ENCODE measurements at places on chromosomes 2 and 18. TPM values are rescaled to one million over a fixed set of nuclear protein-coding genes. Genes with fewer than 3 reads are reported as not detected.

The WNT10A gene
- total RNA-seq, result 63.4 TPM

The LOXHD1 gene
- total RNA-seq, result not detected

DNA sequence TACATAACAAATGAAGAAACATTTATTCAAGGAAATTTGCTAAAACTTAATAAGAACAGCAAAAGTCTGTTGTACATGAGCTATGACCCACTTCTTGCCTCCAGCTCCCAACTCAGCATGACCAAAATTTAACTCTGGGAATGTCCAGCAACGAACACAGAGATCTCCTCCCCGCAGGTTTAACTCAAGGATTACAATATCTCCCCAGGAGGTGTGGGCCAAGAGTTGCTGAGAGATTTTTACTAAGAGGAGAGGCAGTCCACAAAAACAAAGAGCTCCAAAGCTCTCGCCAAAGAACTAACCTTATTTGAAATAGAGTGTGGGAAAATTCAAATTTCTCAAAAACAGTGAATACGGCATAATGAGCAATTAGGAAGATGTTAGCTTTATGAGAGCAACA lies 318.5 kb downstream of the GRB14 start:
- DNase-seq, result no peak

DNA sequence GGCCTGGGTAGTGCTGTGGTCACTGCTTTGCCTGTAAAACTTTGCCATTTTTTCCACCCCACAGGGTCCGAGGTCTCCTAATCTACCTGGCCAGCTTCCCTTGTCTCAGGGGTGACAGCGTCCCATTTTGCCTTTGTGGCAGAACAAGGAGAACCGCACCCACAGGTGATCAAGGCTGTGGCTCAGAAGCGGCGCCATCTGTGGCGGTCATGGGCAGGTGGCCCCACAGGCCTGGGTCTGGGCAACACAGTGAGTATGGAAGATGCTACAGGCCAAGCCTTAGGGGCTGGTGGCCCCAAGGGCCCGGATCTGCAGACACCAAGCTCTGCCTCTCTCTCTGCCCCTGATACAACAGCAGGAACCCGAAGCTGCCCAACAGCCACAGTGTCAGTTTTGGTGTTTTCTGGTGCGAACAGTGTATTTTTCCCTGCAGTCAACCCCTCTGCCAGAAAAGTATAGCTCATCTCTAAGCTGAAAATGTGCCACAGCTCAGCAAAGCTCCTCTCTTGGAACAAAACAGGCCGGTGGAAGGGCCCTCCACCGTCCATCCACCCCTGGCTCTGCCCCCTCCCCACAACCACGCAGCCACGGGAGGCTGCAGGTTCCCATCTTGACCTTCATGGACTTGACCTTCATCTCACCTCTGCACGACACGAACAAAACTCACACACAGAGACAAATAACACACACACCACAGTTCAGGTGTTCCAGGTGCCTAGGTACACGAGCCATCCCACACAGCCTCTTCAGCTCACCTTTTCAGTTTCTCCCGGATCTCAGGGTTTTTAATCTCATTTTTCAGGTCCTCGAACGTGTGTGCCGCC lies 96.7 kb downstream of the PXDN start:
- DNase-seq, result no peak

GRCh38 chr2:198054299-198054698 lies 249.9 kb downstream of the PLCL1 start:
- peak; percentile 45 for DNase-seq

The ELOA2 gene
- total RNA-seq, result not detected

The POU3F3 gene
- not detected for total RNA-seq

The C2orf80 gene
- total RNA-seq, result not detected

GRCh38 chr2:217886720-217887309 lies 116.0 kb downstream of the TNS1 start:
- peak; percentile 76 for DNase-seq

GRCh38 chr2:19120941-19121750 lies 237.3 kb downstream of the OSR1 start:
- DNase-seq, result peak; percentile 87

The DSEL gene
- total RNA-seq, result 107 TPM

- no peak for DNase-seq
Measured at GRCh38 chr2:29865512-29865911, 55.9 kb downstream of the ALK start.

- peak; percentile 54 for DNase-seq
Measured at GRCh38 chr18:34595690-34596089, 114.4 kb upstream of the DTNA start.

The DLX1 gene
- 0.78 TPM for total RNA-seq

The ANKRD30B gene
- total RNA-seq, result 1.6 TPM

DNA sequence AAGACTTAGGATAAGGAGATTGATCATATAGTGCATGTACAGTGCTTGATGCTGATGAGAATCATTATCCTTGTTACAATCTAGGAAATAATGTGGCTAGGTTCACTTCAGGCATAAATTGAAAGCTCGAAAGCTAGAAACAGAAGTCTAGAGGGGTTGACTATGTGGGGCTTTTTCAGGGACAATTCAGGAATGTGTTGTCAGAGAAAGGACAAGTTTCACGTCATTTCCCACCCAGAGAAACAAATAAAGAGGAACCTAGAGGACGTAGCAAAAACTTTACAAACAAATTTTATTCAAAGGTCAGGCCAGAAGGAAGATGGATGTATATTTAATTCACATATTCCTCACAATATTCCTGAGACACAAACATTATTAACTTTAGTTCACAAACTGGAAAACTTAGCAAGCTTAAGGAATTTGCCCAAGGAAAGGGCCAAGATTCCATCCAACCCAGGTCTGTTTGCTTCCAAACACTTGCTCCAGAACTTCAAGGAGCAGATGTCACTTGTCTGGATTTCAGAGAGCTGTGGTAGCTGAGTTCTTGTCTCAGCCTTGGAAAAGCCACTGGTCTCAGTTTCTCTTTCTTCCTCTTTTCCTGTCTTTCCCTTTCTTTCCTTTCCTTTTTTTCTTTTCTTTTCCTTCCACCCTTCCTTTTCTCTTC lies 7.4 kb downstream of the CYRIA start:
- DNase-seq, result peak; percentile 45

DNA sequence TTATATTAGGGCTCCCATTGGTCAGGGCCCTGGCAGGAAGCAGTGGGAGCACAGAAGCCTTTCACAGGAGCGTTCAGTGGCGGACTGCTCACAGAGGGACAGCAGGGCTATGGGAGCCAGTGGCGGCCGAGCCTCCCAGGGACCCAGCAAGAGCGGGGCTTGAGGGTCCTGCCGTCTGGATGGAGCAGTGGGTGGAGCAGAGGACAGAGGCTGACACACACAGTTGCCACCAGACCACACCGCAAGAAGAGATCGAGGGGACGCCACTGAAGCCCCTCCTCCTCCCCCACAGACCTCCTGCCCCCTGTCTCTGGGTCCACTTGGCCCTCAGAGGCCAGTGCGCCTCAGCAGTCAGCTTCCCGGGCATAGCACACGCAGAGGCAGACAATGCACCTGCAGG lies 39.3 kb downstream of the SALL3 start:
- no peak for DNase-seq

DNA sequence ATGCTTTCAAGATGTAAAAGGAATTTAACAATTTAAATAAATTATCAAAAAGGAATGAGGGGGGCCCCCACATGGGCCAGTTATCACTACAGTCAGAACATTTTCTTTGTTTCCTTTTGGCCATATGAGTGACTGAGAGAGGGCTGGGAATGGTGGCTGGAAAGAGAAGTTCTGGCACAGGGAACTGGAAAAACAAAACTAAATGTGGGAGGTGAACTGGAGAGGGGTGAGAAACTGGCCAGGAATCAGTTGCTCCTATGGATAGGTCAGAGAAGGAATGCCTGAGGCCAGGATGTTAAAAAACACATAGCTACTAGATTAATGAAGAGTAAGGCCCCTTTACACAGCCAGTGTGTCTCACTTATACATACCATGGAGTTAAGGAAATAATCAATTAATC lies 121.0 kb downstream of the RBMS1 start:
- no peak for DNase-seq

GRCh38 chr2:69781321-69782248 lies 39.7 kb downstream of the ANXA4 start:
- no peak for DNase-seq

- peak; percentile 70 for DNase-seq
Measured at GRCh38 chr2:39227628-39228412, 15.9 kb downstream of the CDKL4 start.

The RESP18 gene
- not detected for total RNA-seq

- no peak for DNase-seq
Measured at GRCh38 chr2:128642821-128643220, 324.2 kb upstream of the HS6ST1 start.

- DNase-seq, result no peak
Measured at GRCh38 chr2:179263015-179263414, 1.6 kb downstream of the SESTD1 start.

DNA sequence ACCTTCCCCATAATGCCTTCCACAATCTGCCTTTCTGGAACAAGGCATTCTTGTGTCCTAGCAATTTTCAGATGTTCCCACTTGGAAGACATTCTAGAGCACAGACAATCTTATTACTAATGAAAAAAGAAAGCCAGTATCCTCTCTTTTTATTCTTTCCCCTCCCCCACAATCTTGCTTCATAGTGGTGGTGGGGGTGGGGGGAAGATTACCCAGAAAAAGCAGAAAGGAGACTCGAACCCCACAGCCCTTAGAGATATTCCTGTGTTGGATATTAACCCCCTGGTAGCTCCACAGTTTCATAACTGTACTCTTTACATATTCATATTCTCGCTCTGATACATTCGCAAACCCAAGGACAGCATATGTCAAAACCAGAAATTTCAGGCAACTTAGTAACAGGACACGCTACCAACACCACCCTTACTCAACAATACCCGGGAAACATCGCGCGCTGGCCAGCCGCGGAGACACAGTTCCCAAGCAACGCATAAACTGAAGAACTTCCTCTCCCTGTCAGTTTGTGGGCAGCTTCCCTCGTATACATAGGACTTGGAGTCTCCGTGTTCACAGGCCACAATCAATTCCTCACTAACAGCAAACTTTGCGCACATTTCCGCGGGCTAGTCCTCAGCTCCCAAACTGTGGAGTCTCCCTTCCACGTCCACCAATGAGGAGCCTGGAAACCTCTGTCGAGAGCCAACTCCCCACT lies 793 bp downstream of the NR4A2 start:
- peak; percentile 46 for DNase-seq

DNA sequence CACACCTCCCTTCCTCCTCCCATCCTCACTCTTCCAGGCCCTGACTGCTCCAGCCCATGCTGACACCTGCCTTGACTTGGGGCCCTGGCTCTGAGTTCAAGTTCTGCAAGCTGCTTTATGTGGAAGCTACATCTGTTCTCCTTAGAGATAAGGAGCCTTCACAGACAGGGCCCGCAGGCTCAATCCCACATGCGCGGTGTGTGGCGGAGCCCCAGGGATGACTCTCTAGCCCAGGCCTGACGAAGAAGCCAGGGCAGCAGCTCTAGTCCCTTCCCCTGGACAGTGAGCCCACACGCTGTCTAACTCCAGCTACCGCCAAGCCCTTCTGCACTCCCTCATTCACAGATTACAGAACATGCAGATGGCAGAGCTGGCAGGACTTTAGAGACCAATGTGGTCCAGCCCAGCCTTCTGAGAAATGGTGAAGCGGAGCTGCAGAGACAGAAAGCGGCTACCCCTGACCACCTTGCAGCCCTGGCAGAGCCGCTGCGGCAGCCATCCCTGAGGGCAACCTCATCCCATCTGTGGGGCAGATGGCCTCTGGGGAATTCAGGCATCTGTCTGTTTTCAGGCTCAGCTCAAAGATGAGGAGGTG lies 304.3 kb downstream of the CELF4 start:
- DNase-seq, result no peak

GRCh38 chr18:3623769-3624545 lies 174.0 kb downstream of the TGIF1 start:
- DNase-seq, result peak; percentile 97

The TNFRSF11A gene
- not detected for total RNA-seq

- peak; percentile 7 for DNase-seq
Measured at GRCh38 chr2:8002765-8003393, 679.0 kb upstream of the ID2 start.

DNA sequence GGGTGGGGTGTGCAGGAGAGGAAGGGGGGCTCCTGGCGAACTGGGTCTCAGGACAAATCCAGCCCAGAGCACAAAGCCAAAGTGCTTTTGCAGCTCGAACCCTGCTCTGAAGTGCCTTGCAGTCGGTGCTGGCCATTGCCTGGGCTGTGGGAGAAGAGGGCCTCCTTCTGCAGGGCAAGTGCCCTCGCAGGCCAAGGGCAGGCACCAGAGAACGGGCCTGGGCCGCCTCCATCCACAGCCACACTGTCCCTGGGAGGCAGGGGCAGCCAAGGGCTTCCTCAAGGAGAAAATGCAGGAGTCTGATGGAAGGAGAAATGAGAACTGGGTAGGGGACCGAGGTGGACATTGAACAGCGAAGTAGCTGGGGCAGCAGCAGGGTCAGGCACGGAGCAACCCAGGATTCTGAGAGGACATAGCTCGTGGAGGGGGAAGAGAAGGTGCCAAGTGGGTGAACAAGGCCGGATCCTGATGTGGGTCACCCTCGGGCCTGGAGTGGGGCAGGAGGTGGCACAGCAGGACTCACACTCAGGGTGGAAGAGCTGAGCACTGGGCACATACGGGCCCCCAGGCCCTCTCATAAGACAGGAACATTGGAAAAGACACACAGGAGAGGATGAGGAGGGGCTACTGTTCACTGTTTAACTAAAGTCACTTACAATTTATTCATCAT lies 312.8 kb upstream of the SALL3 start:
- DNase-seq, result no peak

DNA sequence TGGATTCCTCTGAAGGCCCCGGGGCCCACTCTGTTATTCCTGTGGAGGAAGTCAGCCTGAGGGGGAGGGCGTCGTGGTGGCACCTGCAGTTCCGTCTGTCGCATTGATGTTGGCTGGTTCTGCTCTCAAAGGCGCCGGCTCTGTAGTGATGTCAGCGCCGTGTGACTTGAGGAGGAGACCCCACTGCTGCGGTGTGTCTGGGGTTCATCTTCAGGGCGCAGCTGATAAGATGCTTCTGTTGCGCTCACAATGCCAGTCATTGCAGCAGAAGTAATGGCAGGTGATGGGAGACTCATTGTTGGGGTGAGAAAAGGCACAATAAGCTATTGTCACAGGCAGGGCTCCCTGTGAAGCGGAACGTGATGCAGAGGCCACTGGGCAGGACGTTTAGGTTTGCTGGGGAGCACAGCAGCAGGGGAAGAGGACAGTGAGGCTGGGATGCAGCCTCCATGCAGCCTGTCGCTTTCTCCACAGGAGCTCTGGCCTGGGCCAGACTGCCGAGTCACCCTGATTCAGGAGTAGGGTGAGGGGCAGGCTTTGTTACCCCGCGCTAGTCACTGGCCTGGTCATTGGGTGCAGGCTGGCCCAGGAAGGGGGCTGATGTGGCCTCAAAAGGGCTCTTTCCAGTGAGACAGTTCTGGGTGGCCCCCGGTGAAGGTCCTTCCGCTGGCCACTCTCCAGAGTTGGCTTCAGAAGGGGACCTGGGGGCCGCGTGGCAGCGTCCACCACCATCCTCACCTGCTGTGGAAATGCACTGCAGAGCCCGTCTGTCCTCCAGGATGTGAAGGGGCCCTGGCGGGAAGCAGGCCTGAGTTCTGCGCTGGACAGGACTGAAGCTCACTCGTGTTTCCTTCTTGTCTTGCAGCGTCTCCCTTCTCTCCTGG lies 42.9 kb downstream of the SH3BP4 start:
- no peak for DNase-seq

- peak; percentile 94 for DNase-seq
Measured at GRCh38 chr18:8800445-8800844, 95.1 kb downstream of the MTCL1 start.

The LAMA3 gene
- 1.2 TPM for total RNA-seq

GRCh38 chr2:174183076-174183475 lies 65.3 kb downstream of the OLA1 start:
- DNase-seq, result peak; percentile 37

Data from myocyte (in vitro differentiated cells).